Placental epithelial cell (primary cell): ENCODE measurements at places on chromosomes 16 and 17. TPM values are rescaled to one million over a fixed set of nuclear protein-coding genes. Genes with fewer than 3 reads are reported as not detected.

The GINS2 gene
- total RNA-seq = 4.7 and 5.9 TPM in 2 replicates

The NLRP1 gene
- total RNA-seq = 2.9 and 8.6 TPM in 2 replicates

The SDR42E2 gene
- total RNA-seq = not detected in 2 replicates

The MMP15 gene
- total RNA-seq = 5.1 and 12.0 TPM in 2 replicates

The CD7 gene
- total RNA-seq = not detected in 2 replicates

The PTGES3L gene
- total RNA-seq = under 0.01 and 0.87 TPM in 2 replicates

The EPN3 gene
- total RNA-seq = 40.0 and 57.5 TPM in 2 replicates

The OR2C1 gene
- total RNA-seq = under 0.01 and 0.43 TPM in 2 replicates

The ITGB3 gene
- 1.2 and 3.7 TPM in 2 replicates for total RNA-seq

The PABPN1L gene
- total RNA-seq = not detected in 2 replicates

The TAC4 gene
- total RNA-seq = not detected in 2 replicates

The EVPL gene
- total RNA-seq = 9.4 and 33.3 TPM in 2 replicates

The ACADVL gene
- total RNA-seq = 304 and 499 TPM in 2 replicates

The GNG13 gene
- 0.39 TPM in 1 of 2 replicates, not detected in the other for total RNA-seq

The SPNS3 gene
- not detected in 2 replicates for total RNA-seq

The RNF222 gene
- under 0.01 and 1.1 TPM in 2 replicates for total RNA-seq

The ASB16 gene
- 0.11 TPM in 1 of 2 replicates, not detected in the other for total RNA-seq

The SDR42E1 gene
- total RNA-seq = 8.6 and 11.2 TPM in 2 replicates

The QRICH2 gene
- total RNA-seq = 3.8 and 12.2 TPM in 2 replicates

The FBXW10 gene
- 0.11 and 0.39 TPM in 2 replicates for total RNA-seq
